ENCODE measurements at places on chromosomes 7 and 10.

DNA sequence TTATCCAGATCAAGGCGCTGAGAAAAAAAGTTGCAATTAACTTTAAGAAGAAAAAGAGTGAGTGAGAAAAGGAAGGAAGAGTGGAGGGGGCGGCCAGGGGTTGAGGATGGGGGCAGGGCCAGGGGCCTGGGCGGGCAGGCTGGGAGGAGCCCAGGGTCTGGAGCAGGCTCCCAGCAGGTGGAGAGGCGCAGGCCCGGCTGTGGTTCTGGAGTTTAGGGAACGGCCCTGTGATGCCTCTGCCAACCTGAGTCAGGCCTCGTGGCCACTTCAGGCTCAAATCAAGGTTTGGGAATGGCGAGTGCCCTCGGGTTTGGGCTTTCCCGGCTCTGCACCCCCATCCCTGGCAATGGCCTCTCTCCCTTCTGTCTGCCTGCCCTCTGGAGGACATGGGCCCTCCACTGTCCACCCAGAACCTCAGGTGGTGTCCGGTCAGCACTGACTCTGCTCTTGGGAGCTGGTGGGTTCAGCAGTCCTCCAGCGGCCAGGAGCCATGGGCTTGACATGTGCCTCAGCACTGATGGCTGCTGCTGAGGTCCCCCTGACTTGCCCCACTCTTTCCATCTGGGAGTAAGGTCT, 41.0 kb upstream of the EMX2 start:
- DNase-seq = no peak

- DNase-seq = no peak
Observed at GRCh38 chr7:69683002-69683401, 84.7 kb downstream of the AUTS2 start.

- DNase-seq = no peak
Observed at GRCh38 chr7:137489880-137490279, 146.3 kb upstream of the PTN start.

DNA sequence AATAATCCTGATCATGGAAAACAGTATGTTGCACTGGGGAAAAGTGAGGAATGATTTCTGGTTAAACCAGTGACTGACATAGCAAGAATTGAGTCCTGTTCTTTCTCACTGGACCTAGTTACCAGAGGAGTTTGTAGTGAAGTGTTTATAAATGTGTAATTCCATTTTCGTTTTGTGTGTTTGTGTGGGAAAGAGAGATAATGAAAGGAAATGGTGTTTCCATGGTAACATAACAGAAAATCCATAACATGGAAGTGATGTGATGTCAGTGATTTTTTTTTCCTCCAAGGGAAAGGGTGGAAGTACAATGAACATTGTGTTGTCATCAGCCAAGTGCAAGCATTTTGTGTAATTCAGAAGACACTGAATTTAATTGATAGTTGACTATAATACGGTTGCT, 283.9 kb downstream of the PLXDC2 start:
- no peak for DNase-seq

DNA sequence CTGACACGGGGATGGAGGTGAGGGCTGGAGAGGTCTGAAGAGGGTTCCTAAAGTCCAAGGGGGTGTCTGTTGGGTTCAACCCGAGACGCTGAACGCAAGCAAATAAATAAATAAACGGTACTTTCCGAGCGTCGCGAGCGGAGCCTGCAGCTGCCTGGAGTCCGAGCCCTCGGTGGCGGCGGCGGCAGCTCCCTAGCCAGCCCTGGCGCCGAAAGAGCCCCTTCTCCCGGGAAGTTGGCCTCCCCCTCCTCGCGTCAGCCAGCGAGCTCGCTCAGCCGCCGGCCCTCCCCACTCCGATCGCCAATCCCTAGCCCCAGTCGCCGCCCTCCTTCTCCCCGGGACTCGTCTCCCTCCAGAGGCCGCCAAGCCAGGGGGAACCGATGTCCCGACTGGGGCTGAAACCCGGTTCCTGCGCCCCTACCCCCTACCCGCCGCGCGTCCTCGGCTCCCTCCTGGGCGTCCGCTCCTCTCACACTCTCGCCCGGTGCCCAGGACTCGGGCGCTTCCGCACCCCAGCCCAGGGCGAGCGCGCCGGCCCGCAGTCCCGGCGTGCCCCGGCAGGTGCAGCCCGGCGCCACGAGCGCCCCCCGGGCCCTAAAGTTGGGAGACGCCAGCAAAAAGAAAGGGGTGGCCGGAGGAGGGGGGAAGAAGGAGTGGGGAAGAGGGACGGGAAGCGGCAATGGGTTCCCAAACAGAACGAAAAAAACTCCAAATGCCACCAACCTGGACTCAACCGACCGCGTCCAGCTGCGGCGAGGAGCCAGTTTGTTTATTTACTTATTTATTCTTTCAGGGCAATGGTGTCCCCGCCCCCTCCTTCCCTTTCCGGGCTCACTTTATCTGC, at the start of gene GFRA1:
GFRA1 (minus strand) TSS at position 767 of the 844 bp plus-strand sequence. CDS start 1,177 bp downstream, outside the sequence.
- DNase-seq = no peak

GRCh38 chr10:30353851-30354250, 4.8 kb upstream of the MTPAP start:
- no peak for DNase-seq

GRCh38 chr7:140004672-140005071, 58.1 kb downstream of the PARP12 start:
- DNase-seq = no peak

- no peak for DNase-seq
Observed at GRCh38 chr10:34962866-34963265, 127.3 kb downstream of the CUL2 start.

GRCh38 chr10:71203716-71204115, 8.7 kb upstream of the UNC5B start:
- no peak for DNase-seq

All from T-helper 22 cell (primary cell).